ENCODE measurements at places on chromosomes 7 and 10.

- DNase-seq: no peak
These were observed 67.0 kb upstream of the ARID5B start for GRCh38 chr10:61834519-61834918.

DNA sequence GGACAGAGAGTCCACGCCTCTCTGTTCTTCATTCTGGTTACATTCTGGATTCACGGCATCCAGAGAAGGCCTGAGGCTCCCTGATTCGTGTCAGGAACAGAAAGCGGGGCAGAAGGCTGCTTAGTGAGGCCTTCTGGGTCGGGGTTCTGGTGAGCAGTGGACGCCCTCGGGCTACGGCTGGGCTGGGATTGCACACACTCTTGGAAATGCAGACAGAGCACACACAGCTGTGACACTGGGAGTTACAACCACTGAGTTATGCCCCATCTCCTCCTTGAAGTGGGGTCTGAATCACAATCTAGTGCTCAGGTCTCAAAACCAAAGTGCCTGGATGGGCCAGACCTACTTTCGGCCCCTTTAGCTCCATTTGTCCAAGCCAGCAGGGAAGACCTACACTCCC lies 156.9 kb upstream of the GDF10 start:
- DNase-seq: no peak

- no peak for DNase-seq
These were observed 48.7 kb upstream of the MAGI2 start for GRCh38 chr7:79502151-79502550.

GRCh38 chr10:98338896-98339295 lies 70.9 kb upstream of the LOXL4 start:
- no peak for DNase-seq

DNA sequence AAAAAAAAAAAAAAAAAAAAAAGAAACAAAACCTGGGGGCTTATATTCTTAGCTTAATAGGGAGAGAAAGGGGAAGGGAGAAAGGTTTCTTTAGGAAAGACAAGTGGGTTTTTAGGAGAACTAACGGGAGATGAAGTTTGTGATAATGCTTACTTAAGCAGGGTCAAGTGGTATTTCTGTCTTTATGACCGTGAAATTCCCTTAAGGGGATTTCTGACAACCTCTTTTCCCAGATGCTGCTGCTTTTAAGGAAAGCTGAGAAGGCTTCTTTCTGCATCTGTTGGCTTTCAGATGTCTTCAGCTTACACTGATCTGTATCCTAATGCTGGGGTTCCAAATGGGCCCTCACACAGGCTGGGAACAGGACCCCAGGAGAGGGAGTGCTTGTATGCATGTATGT lies 42.6 kb downstream of the ADAMTS14 start:
- DNase-seq: no peak

GRCh38 chr7:47299496-47299895 lies 282.4 kb downstream of the TNS3 start:
- no peak for DNase-seq

DNA sequence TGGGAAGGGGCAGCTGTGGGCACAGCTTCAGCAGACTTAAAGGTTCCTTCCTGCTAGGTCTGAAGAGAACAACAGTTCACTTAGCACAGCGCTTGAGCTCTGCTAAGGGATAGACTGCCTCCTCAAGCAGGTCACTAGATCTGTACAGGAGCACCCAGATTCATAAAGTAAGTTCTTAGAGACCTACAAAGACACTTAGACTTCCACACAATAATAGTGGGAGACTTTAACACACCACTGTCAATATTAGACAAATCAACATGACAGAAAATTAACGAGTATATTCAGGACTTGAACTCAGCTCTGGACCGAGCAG lies 140.9 kb downstream of the TFEC start:
- no peak for DNase-seq

GRCh38 chr7:136183981-136184380 lies 206.8 kb upstream of the MTPN start:
- DNase-seq: no peak

GRCh38 chr10:92719991-92720830 lies 30.5 kb downstream of the HHEX start:
- no peak for DNase-seq

GRCh38 chr7:36605261-36606051 lies 118.8 kb downstream of the AOAH start:
- no peak for DNase-seq

GRCh38 chr7:139232904-139233303 lies 1.9 kb downstream of the UBN2 start:
- no peak for DNase-seq

DNA sequence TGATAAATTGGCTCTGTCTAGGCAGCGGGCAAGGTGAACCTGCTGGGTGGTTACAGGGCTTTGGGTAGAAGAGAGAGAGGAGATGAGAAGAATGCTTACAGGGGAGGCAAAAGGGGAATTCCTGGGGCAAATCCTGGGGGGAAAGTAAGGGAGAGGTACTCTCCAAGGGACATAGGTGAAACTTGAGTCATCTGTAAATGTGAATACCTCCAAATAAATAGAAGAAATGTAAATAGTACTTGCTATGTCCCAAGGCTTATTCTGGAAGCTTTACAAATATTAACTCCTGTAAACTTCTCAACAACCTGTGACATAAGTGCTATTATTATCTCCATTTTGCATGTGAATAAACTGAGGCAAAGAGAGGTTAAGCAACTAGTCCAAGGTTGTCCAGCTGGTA lies 57.7 kb upstream of the CDK13 start:
- no peak for DNase-seq

DNA sequence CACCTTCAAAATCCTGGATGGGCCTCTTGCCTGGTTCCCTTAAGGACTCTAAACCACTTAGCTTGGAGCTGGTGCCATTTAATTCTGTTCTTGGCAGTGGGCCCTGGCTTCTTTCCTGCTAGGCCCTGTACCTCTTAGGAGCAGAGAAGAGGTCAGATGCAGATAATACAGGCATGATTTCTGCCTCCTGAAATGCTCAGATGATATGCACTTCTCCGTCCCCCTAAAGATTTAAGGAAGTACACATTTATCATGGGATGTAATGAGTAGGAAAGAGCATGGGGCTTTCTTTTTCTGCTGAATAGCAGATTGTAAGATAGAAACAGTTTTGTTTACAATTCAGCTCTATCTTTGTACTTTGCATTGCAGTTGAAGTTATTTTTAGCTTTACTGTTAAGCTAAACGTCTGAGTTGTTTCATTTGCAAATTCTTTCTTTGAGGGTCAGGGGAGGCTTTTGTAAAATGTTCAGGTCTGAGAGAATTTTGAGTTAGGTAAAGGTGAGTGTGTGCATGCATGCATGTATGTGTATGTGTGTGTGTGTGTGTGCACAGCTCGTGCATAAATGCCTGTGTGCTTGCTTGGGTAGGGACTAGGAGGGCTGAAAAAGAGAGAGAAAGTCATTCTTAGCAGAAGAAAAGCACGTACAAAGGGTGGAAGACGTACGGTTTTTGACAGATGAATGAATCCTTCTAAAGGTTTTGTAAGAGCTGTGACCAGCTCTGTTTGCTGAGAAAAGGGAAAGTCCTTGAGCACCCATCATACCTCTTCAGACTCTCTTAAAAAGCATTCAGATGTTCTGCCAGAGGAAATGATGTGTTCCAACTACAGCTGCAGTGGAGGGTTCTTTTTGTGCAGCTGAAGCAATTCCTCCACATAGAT lies 364.2 kb downstream of the AUTS2 start:
- DNase-seq: no peak

- no peak for DNase-seq
These were observed 11.4 kb downstream of the JAZF1 start for GRCh38 chr7:28169230-28169629.

DNA sequence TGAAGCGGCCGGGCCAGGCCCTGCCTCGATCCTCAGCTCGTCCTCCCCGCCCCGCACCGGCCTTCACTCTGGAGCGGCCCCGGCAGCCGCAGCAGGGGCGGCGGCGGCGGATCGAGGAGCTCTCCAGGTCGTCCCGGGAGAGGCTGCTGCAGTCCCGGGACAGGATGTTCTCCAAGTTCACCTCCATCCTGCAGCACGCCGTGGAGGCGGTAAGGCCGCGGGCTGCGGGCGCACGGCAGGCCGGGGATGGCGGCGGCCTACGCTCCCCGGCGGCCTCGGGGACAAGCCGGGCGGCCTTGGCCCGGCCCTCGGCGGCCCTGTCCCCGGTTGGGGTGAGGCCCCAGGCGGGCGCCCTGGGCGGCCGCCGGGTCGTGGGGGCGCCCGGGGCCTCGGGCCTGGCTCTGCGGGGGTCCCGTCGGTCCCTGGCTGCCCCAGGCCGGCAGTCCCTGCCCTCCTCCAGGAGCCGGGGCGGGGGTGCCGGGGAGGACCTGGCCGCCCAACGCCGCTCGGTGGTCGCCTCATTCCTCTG lies 399 bp downstream of the FHIP2A start:
- DNase-seq: no peak
